T-cell (primary cell): ENCODE measurements at places on chromosomes 5 and 9. TPM values are rescaled to one million over a fixed set of nuclear protein-coding genes. Genes with fewer than 3 reads are reported as not detected.

DNA sequence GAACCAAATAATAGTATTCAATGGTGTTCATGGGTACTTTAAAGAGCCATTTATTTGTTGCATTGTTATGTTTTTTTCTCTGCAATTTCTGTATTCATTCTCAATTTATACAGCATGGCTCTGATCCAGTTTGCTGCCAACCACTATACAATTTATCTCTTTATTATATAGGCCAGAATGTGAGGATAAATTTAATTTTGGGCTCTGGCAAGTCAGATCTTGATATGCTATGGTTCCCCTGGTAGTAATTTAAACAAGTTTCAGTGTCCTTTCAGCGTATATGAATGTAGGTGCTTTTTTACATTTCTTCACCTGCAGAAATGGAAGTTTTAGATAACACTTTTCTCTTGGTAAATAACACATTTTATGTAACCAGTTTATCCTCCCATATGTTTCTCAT, 1118.0 kb upstream of the SEMA6A start:
- no peaks in the 10 kb centered on the region for H3K4me1 ChIP-seq
- H3K27me3 ChIP-seq, result no peaks in the 10 kb centered on the region
- H3K27ac ChIP-seq, result no peak overlapping the region

DNA sequence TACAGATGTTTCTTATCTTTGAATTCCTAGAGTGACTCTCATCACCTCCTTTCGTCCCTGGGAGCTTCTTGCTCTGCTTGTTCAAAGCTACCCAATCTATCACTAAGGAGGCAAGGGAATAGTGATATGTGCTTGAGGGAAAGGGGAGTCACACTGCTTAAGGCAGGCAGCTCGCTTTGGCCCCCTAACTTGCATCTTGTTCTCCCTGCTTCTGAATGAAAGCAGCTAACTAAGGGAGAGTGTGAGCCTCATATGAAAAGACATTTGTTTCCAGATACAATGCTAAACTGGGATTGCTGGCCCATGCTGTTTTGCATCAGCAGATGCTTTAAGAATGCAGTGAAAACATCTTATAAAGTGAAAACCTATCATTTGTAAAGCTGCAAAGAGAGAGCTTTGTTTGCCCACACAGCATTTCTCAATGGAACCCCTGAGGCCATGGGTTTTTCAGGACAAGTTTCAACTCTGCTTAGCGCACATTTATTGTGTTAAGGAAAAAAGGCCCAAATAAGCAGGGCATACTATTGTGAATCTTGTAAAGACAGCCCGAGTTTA, 367.9 kb upstream of the ADAMTSL1 start:
- no peaks in the 10 kb centered on the region for H3K36me3 ChIP-seq
- no peaks in the 10 kb centered on the region for H3K4me1 ChIP-seq
- no peak for DNase-seq
- no peak overlapping the region for H3K4me3 ChIP-seq
- H3K27me3 ChIP-seq, result no peaks in the 10 kb centered on the region

DNA sequence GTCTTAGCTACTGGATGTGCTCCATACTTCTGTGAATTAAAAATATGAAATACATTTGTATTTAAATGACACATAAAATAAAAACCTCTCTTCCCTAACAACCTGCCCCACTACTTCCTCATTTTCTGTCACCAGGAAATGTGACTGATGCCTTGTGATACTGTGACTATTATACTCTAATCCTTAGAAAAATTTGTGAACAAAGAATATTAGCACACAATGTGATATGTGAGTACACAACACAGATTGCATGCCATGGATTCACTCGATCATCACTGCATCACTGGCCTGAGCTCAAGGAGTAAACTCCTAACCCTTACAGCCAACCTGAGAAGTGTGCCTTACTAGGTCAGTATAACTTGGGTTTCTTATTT, 281.0 kb downstream of the EFNA5 start:
- H3K27ac ChIP-seq, result no peak overlapping the region
- DNase-seq, result no peak
- H3K36me3 ChIP-seq, result no peaks in the 10 kb centered on the region
- peaks cover 16% of the 10 kb centered on the region for H3K4me1 ChIP-seq
- no peak overlapping the region for H3K4me3 ChIP-seq

The LRRC70 gene
- total RNA-seq, result 0.76 TPM

The C5 gene
- total RNA-seq, result 1.8 TPM
